ENCODE measurements at places on chromosomes 1 and 21. TPM values are rescaled to one million over a fixed set of nuclear protein-coding genes. Genes with fewer than 3 reads are reported as not detected.

SPRR2E gene
- total RNA-seq: not detected

CELA3A gene
- total RNA-seq: not detected

S100B gene
- total RNA-seq: not detected

MOB3C gene
- total RNA-seq: 3.7 TPM

CFAP45 gene
- total RNA-seq: 0.46 TPM

DYRK3 gene
- 9.3 TPM for total RNA-seq

TNFRSF1B gene
- total RNA-seq: 0.54 TPM

MOV10 gene
- total RNA-seq: 32.3 TPM

IGSF3 gene
- total RNA-seq: 20.4 TPM

IFNGR2 gene
- 57.8 TPM for total RNA-seq

NES gene
- 1.3 TPM for total RNA-seq

DDR2 gene
- total RNA-seq: 0.68 TPM
